ENCODE measurements at places on chromosomes 11 and 22. TPM values are rescaled to one million over a fixed set of nuclear protein-coding genes. Genes with fewer than 3 reads are reported as not detected.

Gene LYVE1
- 233 TPM for total RNA-seq

DNA sequence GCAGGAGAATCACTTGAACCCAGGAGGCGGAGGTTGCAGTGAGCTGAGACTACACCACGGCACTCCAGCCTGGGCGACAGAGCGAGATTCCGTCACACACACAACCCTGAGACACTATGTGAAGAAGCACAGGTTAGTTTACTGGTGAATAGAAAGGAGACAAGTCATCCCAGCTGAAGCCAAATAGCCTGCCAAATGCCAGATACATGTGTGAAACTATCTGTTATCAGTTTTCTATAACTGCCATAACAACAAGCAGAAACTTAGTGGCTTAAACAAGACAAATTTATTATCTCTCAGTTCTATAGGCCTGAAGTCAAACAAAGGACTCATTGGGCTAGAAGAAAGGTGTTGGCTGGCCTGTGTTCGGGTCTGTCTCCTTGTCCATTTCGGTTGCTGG, 88.0 kb upstream of the CHRM4 start:
- DNase-seq = no peak

DNA sequence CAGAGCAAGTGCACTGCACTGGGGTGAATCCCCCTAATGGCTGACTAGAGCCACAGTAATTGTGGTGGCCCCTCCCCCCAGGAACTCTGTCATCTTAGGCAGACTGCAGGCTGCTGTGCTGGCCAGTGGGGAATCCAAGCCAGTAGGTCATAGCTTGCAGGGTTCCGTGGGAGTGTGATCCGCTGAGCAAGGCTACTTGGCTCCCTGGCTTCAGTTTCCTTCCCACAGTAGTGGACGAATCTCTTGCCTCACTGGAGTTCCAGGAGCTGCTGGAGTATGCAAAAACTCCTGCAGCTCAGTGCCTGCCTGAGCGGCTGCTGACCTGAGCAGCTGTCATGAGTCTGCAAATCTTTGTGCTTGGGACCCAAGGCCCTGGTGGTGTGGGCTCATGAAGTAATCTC, 13.2 kb downstream of the OOSP3 start:
- no peak for DNase-seq

- no peak for DNase-seq
Measured at GRCh38 chr11:44998051-44998450, 47.4 kb upstream of the TP53I11 start.

GRCh38 chr11:100525635-100526034, 161.5 kb upstream of the ARHGAP42 start:
- no peak for DNase-seq

DNA sequence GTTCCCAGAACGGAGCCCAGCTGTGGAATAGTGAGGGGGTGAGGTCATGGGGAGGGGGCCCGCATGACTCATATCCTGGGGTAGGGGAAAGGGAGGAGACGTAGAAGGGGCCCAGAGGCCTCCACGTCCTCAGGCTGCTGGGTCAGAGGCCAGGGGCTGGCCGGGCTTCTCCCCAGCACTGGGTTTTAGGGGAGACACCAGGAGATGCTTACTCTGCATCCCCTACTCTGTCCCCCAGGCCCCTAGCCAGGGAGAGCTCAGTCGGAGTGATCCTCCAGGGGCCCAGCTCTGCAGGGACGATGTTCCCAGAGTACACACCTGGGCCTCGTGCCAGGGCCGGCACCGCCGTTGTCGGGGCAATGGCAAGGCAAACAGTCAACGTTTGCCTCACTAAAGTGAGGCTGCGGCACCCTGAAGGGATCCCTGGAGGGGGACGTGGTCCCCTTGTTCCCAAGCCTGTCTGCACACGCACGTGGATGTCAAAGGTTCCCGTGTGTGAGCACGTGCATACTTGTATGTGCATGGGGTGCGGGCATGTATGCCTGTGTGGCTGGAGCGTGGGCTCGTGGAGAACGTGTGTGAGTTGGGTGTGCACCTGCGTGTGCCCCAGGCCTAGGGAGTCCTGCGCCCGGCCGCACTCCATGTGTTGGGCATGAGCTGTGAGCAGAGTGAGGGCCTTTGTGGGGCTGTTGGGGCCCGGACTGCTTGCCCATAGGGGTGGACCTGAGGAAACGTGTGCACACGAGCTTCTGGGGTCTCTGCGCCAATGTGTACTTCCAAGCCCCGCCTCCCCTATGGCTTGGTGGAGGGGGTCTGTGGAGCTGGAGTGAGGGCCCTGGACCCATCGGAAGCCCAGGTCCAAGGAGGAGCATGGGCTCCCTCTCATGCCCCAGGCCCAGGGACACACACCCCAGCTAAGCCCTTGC, 14.2 kb downstream of the PRR33 start:
- DNase-seq = peak; percentile 79
